ENCODE measurements at places on chromosomes 2 and 18.

DNA sequence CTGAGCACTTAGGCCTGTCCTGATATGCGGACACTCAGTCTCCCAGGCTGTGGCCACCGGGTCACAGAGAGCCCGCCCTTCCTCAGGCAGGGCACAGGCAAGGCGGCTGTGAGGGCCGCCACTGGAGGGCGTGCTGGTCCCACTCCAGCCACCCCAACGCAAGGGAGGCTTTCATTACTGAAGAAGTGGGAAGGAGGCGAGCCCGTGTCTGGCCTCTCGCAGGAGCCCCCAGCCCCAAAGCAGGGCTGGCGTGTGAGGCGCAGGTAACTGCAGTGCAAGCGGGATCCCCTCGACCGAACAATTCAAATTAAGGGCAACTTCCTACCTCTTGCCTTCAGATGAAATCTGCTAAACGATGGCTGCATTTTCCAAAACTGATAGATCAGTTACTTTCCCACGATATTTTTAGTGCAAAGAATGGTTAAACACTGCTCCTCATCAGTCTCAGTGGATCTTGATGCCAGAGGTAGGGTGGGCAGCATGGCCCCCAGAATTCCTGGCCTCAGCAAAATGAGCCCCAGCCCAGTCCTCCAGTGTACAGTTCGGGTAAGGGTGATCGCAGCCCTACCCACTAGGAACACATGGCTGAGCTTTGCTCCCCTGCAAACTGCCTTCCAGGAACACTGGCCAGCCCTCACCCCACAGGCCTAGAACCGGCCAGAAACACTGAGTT lies 97.2 kb downstream of the SEPTIN10 start:
- DNase-seq, result peak; percentile 30

GRCh38 chr2:128386066-128386465 lies 67.4 kb upstream of the HS6ST1 start:
- no peak for DNase-seq

DNA sequence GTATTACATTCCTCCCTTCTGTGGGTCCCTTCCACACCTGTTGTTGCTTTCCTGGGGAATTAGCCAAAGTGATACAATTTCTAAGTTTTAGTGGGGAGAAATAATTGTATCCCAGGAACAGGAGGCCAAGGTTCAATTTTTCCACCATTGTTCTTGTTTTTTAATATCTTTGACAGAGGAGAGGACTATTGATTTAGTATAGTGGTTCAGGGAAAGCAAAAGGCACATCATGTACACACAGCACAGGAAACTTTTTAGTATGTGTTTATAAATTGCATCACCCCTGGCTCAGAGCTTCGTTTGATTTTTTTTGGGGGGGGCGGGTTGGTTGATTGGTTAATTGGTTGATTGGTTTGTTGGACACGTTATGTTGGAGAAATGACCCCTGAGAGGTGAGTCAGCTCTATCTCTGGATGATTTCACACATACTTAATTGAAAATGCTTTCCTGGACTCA lies 431.6 kb downstream of the PID1 start:
- DNase-seq, result no peak

DNA sequence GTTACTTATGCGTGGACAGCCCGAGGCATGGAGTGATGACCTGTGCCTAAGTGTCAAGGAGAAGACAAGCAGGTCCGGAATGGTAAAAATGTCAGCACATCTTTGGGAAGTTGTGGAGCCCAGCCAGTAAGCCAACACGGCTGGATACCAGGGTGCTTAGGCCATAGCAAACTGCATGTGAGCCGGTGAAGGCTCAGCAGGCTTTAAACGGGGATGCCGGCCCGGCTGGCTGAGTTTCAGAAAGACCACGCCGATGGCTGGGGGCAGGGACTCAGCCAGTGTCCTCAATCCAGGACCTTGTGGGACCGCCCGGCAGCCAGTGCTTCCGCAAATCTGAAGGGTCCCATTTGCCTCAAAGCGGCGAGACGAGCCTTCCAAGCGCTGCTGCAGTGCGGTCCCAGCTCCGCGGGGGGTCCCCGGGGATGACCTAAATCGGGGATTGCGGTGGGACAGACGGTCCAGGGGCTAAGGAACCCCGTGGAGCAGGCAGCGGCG lies 946 bp upstream of the AGAP1 start:
- no peak for DNase-seq

GRCh38 chr2:191892391-191892790 lies 45.5 kb upstream of the CAVIN2 start:
- DNase-seq, result no peak
